ENCODE measurements at places on chromosomes 11 and 22.

DNA sequence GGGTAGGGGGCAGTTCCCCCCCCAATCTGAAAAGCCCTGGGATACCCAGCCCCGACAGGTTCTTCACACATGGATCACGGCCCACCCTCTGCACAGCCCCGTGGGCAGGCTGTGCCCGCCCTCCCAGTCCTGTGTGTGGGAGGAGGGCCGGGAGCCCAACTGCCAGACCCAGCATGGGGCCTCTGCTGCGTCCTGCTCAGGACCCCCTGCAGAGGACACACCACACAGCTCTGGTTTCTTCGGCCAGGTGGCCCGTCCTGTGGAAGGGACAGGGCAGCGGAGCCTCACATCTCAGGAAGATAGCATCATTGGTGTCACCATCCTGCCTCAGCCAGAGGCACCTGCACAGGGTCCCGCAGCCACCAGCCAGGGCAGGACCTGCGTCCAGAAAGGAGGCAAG, 396.0 kb downstream of the TBC1D22A start:
- no peak for DNase-seq

DNA sequence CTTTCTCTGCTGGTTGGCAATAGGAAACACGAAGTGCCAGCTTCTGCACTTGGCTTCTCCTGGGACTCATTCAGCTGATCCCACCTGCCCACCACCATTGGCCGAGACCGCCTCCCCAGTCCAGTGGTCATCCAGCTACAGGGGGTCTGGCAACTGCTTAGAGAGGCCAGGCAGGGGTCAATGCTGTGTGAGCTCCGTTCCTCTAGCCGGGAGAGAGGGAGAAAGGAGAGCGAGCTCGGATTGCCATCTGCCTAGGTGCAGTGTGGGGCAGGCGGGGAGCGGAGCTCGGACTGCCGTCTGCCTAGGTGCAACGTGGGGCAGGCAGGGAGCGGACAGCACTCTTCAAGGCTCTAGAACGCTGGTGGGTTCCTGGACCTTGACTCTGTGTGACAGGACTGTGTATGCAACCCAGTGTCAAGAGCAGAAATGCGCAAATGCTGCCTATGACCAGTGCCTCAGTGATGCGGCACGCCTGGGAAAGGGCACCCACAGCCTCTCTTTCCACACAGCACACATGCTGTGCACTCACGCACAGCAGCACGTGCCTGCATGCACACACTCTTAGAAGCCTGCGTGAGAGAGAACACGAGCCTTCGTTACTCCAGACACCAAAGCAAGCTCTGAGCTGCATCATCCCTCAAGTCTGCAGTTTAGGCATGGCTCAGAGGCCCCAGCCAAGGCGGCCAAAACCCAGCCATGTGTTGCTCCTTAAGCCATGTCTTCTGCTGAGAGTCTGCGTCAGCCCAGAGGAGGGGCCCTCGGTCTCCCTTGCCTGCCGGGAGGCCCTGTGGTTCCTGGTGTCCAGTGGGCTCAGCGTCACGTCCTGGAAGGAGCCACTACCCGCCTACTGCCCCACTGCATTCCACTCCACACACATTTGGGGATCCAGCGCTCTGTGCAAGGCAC, 26.8 kb upstream of the JAM3 start:
- DNase-seq = no peak

GRCh38 chr11:100827934-100828661, 141.0 kb downstream of the ARHGAP42 start:
- no peak for DNase-seq

GRCh38 chr11:113504071-113504470, 28.9 kb upstream of the DRD2 start:
- DNase-seq = no peak

DNA sequence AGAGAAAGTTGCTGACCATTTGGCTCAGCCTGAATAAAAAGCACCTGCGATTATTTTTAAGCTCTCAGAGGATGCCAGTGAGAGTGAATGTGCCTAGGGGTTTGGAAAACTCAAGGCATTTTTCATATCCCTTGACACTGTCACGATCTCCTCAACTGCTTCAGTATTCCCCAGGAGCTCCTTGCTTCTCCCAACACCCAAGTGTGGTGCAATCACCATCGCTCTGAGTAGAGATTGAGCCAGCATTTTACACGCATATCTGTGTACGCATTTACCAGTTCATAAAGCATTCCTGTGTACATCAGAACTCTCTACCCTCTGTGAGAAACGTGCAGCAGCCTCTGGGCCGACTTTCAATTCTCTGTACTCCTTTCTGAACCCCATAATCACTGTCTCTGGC, 1.3 kb downstream of the SRRD start:
- DNase-seq = no peak

DNA sequence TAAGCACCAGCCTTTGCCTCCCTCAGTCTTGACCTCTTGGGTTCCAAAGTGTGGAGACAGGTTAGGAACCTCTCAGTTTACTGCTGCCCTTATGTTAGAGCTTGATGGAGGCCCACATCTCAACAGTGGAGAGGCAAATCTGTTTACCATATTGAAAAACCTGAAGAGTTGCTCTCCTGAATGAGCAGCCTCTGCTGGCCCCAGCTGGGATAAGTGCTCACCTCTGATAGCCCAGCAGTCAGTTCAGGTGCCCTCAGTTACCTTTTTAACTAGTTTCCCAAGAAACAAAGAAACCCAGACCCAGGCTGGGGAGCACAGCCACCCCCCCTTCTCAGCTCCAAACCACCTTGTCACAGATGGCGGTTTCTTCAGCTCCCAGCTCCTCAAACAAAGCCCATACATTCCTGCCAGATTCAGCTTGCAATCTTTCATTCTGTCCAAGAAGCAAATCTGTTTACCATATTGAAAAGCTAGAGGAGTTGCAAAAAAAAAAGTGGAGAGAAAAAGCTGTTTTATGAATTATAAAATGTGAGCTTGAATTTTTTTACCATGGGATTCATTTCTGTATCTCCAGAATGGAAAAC, 57.2 kb downstream of the PPFIBP2 start:
- no peak for DNase-seq

DNA sequence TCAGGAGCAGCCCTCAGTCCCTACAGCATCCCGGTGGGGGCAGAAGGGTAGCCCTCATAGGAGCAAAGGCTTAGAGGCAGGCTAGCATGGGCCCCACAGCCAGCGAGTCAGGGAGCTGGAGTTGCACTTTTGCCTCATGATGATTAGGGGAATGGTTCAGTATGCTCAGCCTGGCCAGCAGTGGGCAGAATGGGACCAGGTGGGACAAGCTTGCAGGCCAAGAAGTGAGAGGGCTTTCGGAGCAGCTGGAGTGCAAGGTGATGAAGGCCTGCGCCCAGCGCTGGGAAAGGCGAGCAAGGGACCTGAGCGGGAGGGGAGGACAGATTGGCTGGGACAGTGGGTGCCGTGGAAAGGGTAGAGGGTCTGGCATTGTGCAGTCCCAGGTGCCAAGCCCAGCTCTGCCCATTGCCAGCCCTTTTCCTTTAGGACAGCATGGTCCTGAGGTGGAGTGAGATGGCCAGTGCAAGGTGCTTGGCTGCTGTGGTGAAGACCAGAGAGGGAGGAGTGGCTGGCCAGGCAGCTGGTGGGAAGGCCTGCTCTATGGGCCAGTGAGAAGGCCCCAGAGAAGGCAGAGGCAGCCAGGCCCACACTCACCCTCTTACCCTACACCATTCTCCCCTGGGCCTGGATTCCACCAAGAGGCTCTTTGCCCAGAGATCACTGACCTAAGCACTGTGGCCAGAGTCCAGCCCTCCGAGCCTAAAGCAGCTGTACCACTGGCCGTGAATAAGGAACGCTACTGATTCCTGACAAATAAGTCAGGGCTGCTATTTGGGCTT, 47.9 kb upstream of the SUSD2 start:
- no peak for DNase-seq

DNA sequence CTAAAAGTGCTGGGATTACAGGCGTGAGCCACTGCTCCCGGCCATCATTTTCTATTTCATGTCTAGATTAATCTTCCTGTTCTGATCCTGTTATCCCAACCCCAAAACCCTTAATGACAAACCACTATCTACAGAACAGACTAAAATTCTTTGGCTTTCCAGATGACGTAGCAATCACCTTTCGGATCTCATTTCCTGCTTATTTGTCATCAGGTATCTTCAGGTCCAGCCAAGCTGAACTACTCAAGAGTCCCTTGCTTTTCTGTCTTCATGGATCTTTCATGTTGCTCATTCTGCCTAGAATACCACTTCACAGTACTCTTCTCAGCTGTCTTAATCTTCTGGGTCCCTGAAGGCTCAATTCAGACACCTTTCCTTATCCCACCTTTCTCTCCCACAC, 27.4 kb upstream of the IPO7 start:
- no peak for DNase-seq

DNA sequence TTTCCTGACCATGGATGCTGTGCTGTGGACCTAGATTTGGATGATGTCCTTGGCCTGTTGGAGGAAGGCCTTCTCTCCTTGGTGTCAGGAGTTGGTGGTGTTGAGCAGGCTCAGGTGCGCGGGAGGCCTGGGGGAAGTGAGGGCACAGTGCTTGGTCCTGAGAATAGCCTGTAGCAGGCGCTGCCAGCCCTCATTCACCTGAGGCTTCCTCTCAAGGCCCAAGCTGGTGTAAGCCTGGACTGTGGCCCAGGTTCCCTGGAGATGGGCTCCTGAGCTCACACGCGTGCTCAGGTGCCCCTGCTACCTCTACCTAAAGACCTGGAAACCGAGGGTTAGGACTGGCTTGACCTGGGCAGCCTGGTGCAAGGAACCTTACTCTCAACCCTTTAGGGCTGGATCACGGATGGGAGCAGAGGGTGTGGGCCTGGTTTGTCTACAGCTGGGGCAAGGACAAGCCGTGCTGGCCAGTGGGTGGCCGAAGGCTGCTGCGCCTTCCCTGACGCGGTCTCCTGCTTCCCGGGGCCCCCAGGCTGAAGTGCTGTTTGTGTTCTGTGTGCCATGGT, 7.8 kb upstream of the GRAMD4 start:
- DNase-seq = peak; percentile 16

DNA sequence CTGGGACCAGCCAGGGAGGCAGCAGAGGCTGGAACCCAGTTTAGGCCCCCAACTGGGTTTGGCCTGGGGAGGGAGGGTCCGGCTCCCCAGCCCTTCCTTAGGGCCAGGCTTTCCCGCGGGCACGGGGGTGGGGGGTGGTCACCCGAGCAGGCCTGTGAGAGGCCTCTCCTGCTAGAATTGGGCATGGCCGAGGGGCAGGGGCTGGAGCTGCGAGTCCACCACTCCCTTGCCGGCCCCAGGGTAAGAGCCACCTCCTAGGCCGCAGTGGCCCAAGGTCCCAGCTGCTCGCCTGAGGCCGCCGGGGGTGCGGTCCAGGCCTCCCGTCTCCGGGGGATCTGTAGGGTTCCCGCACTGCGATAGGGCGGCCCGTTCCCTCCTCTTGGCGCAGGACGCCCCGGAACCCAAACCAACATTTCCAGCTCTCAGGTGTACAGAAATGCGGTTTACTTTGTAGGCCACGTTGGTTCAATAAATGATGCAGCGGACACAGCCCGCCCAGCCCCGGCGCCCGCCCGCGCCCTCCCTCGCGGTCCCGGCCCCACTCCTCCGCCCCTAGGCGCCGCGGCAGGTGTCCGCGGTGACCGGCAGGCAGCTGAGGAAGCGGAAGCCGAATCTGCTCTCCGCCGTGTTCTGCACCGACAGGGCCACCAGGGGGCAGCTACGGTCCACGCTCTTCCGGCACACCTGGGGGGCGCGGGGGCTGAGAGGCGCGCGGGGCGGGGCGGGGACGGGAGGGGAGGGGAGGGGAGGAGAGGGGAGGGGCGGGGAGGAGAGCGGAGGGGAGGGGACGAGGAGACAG, 5.9 kb downstream of the LMNTD2 start:
- peak; percentile 76 for DNase-seq

DNA sequence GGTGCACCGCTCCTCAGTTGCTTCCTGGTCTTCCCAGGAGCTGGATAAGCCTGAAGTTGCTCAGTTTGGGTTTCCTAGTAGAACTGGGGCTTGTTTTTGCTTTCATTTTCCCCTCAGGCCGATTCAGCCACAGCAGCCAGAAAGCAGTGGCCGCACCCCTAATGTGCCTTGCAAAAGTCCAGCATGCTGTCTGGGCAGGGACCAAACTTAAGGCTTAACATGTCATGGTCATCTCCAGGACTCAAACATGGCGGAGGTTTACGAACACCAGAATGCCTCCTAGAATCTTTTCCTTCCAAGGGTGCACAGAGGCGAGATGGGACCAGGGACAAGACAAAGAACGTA, 2.5 kb downstream of the GNG3 start:
- DNase-seq = peak; percentile 40

DNA sequence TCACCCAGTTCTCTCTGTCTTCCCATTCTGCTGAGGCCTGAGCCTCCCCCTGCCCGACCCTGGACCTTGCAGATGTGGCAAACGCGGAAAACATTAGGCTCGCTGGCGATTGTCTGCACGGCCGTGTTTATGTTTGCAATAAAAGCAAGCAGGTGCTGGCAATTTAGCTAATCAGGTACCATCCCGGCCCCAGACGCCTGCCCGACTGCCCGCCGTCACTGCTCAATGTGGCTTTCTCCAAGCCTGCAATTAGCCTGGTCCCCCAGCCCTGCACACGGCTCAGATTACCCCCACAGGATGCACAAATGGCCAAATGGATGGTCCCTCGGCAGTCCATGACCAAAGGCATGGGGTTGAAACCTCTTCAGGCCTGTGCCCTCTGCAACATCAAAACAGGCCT, 259.7 kb downstream of the MN1 start:
- DNase-seq = no peak

- no peak for DNase-seq
These were observed 51.3 kb upstream of the PRDM11 start for GRCh38 chr11:45094958-45095690.

GRCh38 chr22:27022274-27022895, 365.0 kb downstream of the MIAT start:
- DNase-seq = no peak

GRCh38 chr11:25562417-25562816, 769.5 kb upstream of the ANO3 start:
- DNase-seq = no peak

DNA sequence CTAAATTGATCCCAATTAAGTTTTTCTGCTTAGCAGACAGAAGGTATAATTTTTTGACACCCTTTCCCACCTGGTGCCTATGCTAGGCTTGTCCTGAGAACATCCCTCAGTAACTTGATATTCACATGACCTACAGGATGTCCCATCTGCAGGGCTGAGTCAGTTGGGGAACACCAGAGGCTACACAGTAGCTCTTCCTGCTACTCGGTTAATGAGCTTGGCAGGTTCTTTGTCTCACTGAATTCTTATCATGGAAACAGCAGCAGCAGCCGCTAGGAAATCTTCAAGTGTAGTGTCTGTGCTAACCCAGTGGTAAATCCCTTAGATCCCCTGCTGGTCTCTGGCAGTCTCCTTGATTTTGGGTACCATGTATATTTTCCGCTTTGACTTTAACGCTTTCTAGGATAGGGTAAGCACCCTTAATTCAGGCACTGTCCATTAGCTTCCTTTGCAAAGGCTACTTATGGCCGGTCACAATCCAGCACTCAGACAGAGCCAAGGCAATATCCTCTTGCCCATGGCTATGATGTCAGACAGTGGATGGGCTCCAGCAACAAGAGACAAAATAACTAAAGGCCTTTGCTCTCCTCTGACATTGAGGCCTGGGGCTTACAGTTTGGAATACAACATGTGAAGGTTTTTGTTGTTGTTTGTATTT, 8.5 kb downstream of the MRPL16 start:
- DNase-seq = no peak

Measured in activated CD4-positive, alpha-beta T cell treated with anti-CD3 and anti-CD28 coated beads, Interleukin-2, amount 50 U/mL, for 48 hours (primary cell).